ENCODE measurements at places on chromosomes 7 and 10.

DNA sequence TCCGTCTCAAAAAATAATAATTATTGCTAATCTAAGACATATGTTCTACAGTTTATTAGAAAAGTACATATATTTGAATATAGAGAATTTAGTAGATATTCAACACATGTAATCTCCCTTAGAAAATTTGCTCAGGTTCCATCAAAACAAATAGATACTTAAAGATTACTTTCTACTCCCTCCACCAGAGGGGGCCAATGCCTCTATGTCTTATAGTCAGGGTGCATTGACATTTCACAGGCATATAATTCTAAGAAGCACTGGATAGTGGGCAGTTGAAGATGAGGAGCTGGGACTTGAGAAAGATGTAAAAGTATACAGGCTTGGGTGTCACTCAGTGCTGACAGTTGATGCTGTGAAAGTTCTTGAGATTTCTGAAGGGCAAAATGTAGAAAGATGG lies 301.6 kb upstream of the HPS1 start:
- H3K4me1 ChIP-seq: no peaks in the 10 kb centered on the region
- no peak overlapping the region for H3K4me3 ChIP-seq
- no peaks in the 10 kb centered on the region for H3K27me3 ChIP-seq
- H3K36me3 ChIP-seq: no peaks in the 10 kb centered on the region

DNA sequence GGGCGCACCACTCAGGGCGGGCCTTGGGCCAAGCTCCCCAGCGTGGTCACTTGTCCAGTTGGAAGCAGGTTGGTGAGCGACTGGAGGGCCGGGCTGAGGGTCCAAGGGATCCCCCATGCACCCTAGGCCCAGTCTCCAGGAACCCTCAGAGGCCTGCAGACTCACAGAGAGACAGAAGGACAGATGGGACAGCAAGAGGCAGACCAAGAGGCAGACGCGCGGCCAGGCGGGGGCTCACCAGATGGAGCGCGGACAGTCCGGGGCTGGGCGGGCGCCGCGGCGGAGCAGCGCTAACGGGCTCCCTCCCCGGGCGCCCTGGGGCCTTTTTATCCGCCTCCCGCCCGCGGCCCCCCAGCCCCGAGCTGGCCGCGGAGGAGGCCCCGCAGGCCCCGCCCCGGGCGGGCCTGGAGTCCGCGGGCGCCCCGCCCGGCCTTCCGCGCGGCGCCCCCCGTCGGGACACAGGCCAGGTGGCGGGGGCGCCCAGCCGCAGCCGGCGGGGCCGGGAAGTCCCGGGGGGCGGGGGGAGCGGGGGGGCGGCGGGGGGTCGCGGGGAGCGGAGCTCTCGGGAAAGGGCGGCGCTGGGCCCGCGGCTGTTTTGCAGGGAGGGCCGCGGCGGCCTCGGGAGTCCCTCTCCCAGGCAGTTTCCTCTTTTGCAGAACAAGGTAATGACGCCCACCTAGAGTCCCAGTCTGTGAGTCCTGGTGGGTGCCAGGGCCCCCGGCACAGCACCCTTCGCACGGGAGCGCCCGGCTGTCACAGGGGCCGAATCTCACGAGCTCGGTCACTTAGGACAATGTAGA lies at the start of gene LOXL4:
Gene LOXL4, minus strand, starts transcription at position 301 of the 800 bp plus-strand sequence. CDS start 5,175 bp downstream, outside the sequence.
- H3K27ac ChIP-seq: peak within 1 kb of the TSS; percentile 96
- H3K4me1 ChIP-seq: no peaks in the 10 kb centered on the region
- peak; percentile 60 for DNase-seq
- H3K36me3 ChIP-seq: no peaks in the 10 kb centered on the region
- no peaks in the 10 kb centered on the region for H3K27me3 ChIP-seq
- peak within 1 kb of the TSS; percentile 47 for H3K4me3 ChIP-seq

- no peak overlapping the region for H3K27ac ChIP-seq
- H3K4me1 ChIP-seq: no peaks in the 10 kb centered on the region
- no peak for DNase-seq
- no peak overlapping the region for H3K4me3 ChIP-seq
- H3K36me3 ChIP-seq: no peaks in the 10 kb centered on the region
Observed at GRCh38 chr7:41219276-41219675, 483.6 kb downstream of the INHBA start.

DNA sequence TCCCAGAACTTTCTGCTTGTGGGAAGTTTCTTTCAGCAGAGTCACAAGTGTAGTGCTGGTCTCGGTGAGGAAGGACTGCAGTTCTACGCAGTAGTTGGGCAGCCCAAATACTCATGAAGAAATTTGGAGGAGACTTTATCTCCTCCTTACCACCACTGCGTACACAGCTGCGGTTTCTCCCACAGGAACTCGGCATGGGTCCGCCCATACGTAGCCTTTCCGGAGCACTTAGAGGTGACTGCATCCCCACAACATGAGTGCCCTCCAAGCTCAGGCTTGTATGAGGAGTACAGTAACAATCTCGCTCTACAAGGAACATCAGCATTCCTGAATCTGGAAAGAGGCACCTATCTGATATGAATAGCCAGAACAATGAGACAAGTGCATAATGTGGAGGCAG lies 549.2 kb upstream of the SEMA3D start:
- H3K4me3 ChIP-seq: no peak overlapping the region
- H3K27me3 ChIP-seq: no peaks in the 10 kb centered on the region
- DNase-seq: no peak
- H3K36me3 ChIP-seq: no peaks in the 10 kb centered on the region
- no peaks in the 10 kb centered on the region for H3K4me1 ChIP-seq
- no peak overlapping the region for H3K27ac ChIP-seq

- no peak for DNase-seq
- no peak overlapping the region for H3K27ac ChIP-seq
- no peaks in the 10 kb centered on the region for H3K4me1 ChIP-seq
- H3K4me3 ChIP-seq: no peak overlapping the region
- no peaks in the 10 kb centered on the region for H3K36me3 ChIP-seq
- no peaks in the 10 kb centered on the region for H3K27me3 ChIP-seq
Observed at GRCh38 chr10:16016688-16017087, 156.4 kb upstream of the MINDY3 start.
